ENCODE measurements at places on chromosomes 6 and 20.
A peak's percentile ranks its signal among the peaks of the same experiment; 100 is the strongest.

GRCh38 chr20:38057351-38057972 is 23.9 kb downstream of the RPRD1B start:
- DNase-seq: peak; percentile 88

- no peak for DNase-seq
These were observed 220.6 kb upstream of the UFL1 start for GRCh38 chr6:96301023-96301422.

GRCh38 chr20:5844063-5844681 is 94.0 kb downstream of the SHLD1 start:
- no peak for DNase-seq

DNA sequence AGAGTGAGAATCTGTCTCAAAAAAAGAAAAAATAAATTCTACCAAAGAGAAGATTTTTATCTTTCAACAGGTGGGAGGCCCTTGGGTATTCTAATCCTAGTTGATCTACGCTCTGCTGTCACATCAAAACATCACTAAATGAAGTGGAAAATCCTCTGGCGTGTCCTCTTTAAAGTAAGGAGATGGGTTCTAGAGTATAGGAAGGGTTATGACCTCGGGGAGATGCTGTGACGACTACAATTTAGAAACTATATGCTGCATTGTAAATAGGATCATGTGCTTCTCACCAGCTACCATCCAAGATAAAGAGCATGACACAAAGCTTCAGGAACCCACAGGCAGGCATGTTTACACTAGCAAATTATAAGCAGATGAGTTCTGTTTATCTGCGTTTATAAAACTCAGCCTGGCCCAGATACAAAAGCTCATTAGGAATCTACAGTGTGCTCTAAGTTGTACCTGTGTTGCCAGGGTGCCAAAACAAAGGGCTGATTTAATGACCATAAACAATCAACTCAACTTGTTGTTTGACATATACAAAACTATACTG is 197.1 kb upstream of the PLN start:
- DNase-seq: no peak

DNA sequence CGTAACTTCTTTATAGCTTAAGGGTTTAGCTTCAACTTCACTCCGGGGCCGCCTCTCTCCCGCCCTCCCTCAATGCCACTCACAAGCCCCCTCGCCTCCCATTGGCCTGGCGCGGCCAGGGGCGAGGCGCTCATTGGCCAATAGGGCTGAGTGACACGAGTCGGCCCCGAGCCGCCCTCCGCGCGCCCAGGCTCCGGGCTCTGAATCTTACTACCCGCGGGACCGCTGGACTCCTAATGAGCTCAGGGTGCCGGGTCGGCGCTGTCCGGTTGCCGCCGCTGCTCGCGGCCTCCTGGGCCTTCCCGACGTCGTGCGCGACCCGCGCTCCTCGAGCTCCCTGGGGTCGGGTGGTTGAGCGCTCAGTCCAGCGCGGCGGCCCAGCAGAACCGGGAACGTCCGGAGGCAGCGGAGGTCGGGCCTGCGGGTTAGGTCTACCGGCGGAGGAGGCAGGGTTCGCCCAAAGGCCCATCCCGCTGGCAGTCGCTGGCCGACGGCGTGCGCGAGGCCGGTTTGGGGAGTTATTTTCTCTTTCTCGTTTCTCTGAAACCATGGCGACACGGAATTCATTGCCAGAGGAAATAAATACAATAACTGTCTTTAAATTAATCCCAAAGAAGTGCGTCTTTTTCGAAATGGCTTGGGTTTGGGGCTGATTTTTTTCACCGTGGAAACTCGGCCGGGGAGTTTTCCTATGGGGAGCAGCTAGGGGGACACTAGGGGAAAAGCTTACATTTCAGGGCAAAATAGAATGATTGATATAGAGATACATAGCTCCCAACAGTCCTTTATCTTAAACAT is at the start of gene SIM1:
Gene SIM1, minus strand, starts transcription at position 19 of the 798 bp plus-strand sequence. CDS start 1,453 bp downstream, outside the sequence.
- peak; percentile 87 for DNase-seq
